AG09319 (cell line): ENCODE measurements at places on chromosomes 3 and 15.

- no peak for DNase-seq
These were observed 4.9 kb upstream of the PAK6 start for GRCh38 chr15:40233727-40234577.

GRCh38 chr3:109098079-109098644, 19.8 kb downstream of the MORC1 start:
- DNase-seq = no peak

DNA sequence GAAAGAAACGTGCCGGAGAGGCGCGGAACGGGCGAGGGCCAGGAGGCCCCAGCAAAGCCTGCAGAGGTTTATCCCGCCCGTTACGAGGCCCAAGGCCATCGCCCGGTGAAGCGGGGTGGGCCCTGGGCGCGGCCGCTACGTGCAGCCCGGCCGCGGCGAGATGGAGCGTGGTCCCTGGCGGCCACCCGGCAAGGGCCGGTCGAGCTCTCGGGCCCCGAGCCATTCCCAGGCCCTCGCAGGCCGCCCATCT, 1.1 kb downstream of the PKM start:
- DNase-seq = no peak

DNA sequence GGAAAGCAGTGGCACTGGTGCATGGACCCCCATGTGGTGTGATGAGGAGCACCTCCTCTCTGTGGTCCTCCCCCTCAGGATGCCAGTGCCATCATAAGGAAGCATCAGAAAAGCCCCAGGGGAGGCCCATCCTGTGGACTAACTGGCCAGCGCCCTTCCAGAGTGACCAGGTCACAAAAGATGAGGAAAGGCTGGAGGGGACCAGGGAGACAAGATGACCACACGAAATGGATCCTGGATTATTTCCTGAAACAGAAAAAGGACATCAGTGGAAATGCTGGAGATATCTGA, 56.4 kb downstream of the TPRA1 start:
- no peak for DNase-seq

DNA sequence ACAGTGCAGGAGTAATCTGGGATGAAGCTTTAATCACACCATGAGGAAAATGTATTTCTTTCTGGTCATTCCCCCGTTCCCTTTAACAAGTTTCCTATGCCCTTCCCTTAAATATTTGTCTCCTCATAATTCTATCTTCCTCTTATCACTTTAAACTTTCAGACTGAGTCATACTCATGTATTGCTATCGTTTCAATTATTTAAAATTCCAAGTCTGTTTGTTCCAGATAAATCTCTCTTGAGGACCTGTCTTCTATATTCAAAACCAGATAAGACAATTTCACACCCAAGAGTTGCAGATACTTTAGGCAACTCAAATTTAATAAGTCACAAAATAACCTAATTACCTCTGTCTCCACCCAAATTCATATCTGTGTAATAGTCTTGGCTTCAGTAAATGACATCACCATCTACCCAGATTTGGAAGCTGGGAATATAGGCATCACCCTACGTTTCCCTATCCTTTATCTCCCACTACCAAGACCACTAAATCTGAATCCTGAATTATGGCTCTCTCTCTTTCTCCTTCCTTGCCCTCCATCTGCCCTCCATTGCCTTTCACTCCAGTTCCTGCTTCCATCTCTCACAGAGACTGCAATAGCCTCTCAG, 220.1 kb downstream of the PYDC2 start:
- no peak for DNase-seq

DNA sequence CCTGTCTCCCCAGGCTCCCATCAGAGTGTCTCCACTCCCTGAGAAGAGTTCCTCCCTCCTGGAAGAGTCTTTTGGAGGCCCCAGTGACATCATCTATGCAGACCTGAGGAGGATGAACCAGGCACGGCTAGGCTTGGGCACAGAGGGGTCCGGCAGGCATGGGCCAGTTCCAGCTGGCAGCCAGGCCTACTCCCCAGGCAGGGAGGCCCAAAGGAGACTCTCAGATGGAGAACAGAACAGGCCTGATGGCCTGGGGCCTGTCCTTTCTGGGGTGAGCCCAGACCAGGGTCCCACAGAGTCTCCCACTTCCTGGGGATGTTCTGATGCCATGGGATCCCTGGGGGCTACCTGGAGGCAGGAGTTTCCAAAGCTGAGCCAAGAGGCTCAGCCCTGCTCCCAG, 8.5 kb downstream of the SH2D7 start:
- no peak for DNase-seq

GRCh38 chr3:78804251-78805037, 963.4 kb downstream of the ROBO1 start:
- peak; percentile 62 for DNase-seq

- no peak for DNase-seq
These were observed 4.5 kb downstream of the THRB start for GRCh38 chr3:24490151-24490550.

- no peak for DNase-seq
These were observed 226.8 kb upstream of the IGF1R start for GRCh38 chr15:98421419-98422129.

DNA sequence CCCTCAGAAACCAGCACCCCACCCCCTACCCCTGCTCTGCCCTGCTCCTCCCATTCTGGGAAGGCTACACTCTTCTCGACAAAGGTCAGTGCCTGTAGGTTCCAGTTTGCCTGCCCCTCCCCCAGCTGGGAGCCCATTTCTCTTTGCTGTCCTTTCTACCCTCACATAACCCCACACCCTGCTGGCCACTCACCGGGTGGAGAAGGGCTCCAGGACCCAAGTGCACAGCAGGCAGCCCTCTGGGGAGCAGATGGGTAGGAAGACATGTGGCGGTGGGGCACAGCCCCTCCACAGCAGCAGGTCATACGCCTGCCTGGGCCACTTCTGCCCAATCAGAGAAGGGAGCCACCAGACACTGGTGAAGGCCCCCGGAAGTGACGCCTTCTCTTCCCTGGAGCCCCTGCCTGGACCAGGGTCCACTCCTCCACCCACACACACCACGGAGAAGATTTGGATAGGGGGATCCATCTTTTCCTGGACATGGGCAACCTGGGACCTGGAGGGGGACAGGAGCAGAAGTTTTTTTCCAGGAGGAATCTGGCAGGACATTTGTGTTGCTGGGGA, at the start of gene THPO:
Gene THPO (minus strand): TSS at position 326 of the 564 bp plus-strand sequence. CDS start 1,948 bp downstream, outside the sequence.
- DNase-seq = no peak

DNA sequence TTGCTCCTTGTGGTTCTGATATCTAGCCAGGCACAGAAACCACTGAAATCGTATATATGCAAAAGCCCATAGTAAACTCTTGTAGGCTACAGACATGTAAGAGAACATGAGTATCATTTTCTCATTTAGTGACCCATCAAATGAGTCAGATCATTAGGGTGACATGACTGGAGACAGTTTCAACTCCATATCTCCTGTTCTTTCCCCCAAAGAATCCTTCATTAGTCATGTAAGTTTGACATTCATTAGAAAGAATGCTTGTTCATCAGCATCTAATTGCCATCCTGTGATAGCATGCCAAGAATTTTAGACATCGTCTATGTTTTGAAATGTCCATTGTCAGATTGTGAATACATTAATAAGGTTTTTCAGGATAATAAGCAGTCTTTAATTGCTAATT, 264.9 kb upstream of the TPM1 start:
- DNase-seq = peak; percentile 11

DNA sequence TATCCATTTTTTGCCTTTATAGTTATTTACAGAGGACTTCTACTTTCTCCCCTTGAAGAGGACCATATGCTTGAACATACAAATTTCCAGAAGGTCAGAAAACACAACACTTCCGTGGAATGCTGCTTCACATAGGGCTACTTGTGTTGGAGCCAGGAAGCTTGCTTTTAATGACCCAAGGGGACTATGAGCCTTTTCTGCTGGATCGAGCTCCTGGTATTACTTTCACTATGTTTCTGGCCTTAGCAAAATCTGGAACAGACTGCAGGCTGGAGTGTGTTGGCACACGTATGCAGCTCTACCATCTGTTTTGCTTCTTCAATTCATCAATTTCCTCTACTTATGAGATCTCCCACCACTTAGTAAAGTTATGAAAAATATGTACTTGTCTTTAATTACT, 69.3 kb upstream of the CBLB start:
- DNase-seq = peak; percentile 24

GRCh38 chr15:68608206-68608843, 29.5 kb downstream of the CORO2B start:
- no peak for DNase-seq

- no peak for DNase-seq
These were observed 81.3 kb upstream of the ABI3BP start for GRCh38 chr3:101074518-101074917.

DNA sequence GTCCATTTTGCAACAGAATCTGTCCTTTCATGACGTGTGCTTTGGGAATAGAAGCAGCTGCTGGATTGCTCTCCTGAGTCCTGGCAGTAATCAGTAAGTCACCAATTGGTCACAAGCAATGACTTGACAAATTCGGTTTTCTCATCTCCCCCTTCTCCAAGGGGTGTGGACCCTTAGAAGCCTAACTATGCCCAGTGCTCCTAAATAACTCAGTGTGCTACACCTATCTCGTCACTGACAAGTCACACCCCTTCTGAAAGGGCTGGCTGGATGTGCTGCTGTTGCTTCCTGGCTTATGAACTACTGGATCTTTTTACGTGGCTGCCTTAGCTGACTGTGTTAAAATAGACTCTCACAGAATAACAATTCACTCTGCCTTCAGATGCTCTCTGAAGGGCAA, 1351.5 kb downstream of the ZPLD1 start:
- no peak for DNase-seq

DNA sequence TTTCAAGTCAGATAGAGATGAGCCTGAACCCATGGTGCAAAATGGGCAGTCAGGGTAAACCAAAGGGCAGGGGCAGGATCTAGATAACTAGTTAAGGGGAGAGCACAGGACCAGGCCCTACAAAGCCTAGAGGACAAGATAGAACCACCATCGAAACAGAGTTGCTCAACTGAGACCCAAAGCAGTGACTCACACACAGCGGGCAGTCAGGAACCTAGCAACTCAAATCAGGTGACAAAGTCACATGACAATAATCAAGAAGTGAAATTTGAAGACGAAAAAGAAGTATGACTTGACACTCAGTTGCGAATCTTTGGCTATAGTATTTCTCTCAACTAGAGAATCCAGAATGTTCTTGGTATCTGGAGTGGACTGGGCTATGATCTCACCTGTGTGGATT, 136.0 kb upstream of the PTPRG start:
- DNase-seq = no peak

DNA sequence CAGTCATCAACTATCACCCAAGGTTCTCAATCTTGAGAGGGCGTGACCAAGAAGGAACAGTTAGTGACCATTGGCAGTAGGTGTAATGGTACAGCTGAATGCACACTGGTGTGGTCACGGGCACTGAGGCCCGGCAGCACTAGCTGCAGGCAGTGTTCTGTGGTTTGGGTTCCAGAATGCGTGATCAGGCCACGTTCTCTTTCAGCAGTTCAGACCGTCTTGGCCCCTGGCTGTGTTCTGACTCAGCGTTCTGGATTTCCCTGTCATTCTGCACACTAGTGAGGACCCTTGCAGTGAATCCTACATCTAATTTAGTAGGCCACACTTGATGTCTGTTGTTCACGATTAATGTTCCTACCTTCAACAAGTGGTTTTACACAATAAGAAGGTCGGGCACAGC, 220.5 kb upstream of the SLCO3A1 start:
- DNase-seq = no peak

GRCh38 chr3:71062952-71063772, 520.4 kb downstream of the FOXP1 start:
- DNase-seq = no peak

GRCh38 chr3:18946524-18946923, 201.8 kb upstream of the KCNH8 start:
- DNase-seq = no peak

DNA sequence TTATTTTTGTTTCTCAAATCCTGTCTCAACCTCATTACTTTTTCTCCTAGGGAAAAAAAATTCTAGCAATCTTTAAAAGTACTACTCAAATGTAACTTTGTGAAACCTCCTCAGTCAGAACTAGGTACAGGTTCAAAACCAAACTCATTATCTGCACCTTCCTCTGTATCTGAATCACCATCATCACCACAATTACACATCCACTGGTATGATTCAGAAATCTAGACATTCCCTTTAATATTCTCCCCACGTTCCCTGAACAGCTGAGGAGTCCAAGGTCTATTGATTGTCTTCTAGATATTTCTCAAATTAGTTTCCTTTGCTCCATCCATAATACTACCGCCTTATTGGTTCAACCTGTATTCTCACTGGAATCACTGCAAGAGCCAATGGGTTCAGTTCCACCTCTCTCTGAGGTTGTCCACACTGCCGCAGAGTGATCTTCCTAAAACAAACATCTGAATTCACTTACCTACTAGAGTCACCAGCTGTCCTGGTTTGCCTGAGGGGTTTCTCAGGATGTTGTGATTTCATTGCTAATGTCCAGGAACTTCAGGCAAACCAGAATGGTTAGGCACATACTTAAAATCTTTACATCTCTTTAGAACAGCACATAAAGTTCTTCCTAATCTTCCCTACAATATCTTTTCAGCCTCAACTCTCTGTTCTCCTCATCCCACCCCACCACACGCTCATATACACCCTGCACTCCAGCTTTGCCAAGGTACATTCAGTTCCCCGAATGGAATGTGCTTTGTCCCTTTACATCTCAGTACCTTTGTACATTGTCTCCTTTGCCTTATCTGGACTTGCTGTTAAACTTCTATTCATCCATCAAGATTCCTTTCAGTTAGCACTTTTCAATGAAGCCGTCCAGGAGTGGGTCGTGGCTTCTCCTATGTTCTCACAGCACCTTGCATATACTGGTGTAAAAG, 24.2 kb downstream of the ATP13A4 start:
- DNase-seq = no peak

- no peak for DNase-seq
These were observed 15.2 kb upstream of the IQCF6 start for GRCh38 chr3:51794206-51794605.

GRCh38 chr3:159672728-159673688, 315.6 kb upstream of the IL12A start:
- DNase-seq = no peak

DNA sequence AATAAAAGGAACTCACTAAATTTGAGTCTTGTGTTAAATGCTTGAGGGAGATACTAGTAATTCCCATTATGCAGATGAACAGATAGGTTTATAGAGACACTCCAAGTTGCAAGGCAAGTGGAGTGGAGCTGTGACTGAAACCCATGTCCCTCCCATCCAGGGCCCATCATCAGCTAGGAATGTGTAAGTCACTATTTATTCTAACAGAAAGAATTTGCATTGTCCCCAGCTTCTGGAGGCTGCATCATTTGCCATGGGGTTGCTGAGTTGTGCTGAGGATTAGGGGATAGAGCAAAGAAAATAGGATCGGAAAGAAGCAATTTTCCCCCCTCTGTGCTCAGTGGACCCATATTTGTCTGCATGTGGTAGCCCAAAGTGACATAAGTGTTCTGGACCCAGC, 197.4 kb upstream of the RGMA start:
- DNase-seq = no peak

DNA sequence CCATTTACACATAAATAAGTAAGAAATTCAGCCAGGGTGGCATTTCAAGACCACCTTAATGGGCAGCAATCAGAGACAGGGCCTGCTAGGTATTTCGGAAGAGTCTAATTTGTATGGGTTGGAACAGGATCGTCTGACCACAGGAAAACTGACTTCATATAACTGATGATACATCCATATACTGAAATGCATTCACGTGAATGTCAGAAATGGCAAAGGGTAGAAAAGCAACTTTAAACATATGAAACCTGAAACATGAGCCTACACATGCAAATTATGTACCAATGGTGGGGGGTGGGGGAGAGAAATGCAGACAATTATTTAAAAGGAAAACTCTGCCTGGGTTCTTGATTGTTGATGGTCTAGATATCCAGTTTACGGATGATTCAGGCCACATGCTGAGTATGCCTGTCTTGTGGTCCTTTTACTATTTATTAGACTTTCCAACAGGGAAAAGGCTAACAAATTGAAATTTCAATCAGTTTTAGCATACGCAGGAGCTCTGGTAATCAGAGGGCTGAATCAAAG, 582.2 kb downstream of the FOXP1 start:
- DNase-seq = no peak
